A172 (cell line): ENCODE measurements at places on chromosomes 16 and 17. TPM values are rescaled to one million over a fixed set of nuclear protein-coding genes. Genes with fewer than 3 reads are reported as not detected.

DNA sequence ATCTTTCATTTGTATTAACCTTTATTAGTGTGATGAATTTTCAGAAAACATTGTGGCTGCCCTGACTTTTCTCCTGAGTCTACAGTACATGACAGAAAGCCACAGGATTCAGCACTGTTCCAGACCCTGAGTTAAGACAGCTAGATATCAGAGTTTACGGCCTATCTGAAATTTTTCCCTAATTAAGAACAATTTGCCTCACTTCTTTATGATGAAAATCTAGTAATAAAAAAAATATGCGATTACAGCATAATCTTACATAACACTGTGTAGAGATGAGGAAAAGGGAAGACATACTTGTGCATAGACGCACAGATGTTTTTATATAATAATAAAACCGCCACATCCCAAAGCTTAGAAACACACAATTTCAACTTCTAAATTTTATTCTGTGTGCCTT is 7.3 kb downstream of the SPOP start:
- DNase-seq, result no peak

DNA sequence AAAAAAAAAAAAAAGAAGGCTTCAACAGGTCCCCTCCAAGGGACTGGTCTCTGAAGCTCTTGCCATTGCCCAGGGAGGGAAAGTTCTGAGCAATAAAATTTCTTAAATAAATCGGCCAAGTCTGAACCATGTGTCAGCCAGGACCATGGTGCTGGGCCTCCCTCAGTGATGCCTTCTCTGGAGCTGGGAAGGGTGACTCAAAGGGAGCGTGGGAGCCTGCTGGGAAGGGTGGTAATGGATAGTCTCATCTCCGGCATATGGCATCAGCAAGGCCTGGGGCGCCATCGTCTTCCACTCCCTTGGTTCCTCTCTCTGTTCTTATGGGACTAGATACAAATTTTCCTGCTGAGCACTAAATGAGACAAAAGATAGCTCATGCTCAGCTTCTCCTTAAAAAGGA is 2.3 kb downstream of the VKORC1 start:
- DNase-seq, result no peak

DNA sequence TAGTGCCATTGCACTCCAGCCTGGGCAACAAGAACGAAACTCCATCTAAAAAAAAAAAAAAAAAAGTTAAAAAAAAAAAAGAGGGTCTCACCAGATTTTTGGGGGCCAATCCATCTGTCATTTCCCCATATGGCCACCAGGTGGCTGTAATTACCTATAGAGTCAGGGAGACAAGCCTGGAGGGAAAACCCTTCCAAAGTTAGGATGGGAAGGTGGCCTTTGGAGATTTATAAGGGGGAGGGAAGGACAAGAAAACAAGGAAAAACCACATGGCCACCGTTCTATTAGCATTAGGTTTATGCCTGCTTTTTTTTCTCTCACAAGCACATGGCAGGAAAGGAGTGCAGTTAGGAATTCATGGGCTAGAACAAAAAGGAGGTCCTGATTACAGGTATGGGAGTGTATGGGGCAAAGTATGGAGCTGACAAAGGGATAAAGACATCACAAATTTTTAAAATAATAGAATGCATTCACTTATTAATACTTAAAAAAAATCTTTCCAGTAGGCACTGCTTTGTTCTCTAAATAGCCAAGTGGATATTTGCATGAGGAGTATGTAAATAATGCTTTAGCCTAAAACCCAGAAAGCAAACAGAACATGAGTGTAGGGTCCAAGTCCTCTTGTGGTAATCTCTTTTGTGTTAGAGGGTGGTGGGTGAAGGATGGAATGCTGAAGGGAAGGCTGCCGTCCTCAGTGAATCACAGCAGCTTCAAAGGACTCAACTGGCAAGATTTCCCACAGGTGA is 5.1 kb downstream of the CYB5D1 start:
- peak; percentile 36 for DNase-seq

DNA sequence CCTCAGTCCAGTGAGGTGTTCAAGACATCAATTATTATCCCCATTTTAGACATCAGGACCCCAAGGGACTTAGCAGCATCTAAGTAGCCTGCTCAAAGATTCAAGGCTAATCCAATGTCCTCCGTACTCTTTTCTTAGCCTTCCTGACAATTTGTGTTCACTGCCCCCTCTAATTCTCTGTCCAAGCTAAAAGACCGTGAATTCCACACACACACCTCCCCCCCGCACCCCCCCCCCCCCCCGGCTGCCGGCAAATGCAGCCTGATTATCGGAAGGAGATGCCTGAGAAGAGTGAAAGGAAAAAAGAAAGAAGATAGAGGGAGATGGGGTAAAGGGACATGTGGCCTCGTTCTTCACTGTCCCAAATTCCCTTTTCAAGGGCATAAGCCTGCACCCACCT is 58.1 kb upstream of the NLK start:
- no peak for DNase-seq

Gene LITAFD
- total RNA-seq, result not detected in 2 replicates

DNA sequence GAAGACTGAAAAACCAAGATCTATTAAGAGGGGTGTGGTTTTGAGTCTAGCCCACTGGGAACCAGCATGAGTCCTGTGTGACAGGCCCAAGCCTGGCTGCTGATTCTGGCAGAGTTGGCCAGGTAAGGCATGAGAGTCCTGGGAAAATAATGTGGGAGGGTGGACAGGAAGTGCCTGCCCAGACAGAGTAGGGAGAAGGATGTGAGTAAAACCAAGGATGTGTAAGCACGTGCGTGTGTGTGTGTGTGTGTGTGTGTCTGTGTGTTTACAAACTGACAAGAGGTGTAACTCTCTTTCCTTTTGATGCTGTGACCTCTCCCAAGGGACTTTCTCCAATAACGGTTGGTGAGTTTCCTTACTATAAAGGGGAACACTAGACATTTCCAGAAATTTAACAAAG is 15.6 kb upstream of the TEX2 start:
- peak; percentile 80 for DNase-seq

Gene GPR142
- not detected in 2 replicates for total RNA-seq

DNA sequence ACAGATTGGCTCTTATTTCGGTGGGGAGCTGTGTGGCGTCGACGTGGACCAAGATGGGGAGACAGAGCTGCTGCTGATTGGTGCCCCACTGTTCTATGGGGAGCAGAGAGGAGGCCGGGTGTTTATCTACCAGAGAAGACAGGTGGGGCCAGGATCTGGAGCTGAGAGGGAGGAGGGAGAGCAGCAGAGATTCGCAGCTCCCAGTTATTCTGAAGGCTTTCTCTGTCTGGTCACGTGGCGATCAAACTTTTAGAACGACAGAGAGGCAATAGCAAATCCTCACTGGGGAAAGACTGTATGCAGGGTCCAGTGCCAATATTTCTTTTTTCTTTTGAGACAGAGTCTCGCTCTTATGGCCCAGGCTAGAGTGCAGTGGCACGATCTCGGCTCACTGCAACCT is 22.2 kb downstream of the ITGAL start:
- no peak for DNase-seq

Gene TMEM114
- total RNA-seq, result not detected in 2 replicates

DNA sequence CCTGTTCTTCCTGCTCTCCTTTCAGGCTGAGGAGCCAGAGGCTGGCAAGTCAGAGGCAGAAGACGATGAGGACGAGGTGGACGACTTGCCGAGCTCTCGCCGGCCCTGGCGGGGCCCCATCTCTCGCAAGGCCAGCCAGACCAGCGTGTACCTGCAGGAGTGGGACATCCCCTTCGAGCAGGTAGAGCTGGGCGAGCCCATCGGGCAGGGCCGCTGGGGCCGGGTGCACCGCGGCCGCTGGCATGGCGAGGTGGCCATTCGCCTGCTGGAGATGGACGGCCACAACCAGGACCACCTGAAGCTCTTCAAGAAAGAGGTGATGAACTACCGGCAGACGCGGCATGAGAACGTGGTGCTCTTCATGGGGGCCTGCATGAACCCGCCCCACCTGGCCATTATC is 25.6 kb upstream of the LGALS9 start:
- no peak for DNase-seq

Gene KRTAP9-8
- total RNA-seq, result not detected in 2 replicates

DNA sequence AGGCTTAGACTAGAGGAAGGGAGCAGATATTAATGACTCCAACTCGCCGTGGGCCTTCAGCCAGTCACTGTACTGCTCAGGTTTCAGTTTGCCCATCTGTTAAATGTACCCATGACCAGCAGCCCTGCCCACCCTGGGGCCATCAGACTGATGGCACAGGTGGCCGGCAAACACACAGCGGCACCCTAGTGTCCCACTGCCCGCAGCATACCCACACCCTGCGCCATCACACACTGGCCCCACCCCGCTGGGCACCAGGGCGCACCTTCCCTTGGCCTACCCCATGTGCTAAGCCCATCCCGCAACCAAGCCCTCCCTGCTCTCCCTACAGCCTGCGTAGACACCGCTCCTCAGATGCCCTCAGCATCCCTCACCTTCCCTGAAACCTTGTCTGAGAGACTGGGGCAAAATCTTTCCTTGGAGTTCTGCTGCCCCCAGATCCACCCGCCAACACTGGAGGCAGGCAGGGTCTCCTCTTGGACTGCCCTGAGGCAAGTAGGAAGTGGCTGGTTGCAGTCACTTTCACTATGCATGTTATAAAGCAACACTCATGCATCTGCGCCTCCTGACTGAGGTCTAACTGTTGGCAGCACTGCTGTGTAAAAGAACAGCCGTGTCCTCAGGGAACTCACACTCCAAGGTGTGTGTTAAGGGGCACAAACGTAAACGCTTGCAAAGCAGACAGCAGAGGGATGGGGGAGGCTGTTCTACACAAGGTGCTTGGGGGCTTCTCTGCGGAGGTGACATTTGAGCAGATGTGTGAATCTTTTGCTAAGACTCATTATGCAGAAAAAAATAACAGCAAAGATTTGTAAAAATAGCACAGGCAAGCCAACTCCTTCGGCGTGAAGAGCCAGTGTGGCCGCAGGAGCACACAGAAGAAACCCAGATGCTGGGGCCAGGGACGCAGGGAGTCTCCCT is 6.7 kb upstream of the BCAR1 start:
- DNase-seq, result no peak

DNA sequence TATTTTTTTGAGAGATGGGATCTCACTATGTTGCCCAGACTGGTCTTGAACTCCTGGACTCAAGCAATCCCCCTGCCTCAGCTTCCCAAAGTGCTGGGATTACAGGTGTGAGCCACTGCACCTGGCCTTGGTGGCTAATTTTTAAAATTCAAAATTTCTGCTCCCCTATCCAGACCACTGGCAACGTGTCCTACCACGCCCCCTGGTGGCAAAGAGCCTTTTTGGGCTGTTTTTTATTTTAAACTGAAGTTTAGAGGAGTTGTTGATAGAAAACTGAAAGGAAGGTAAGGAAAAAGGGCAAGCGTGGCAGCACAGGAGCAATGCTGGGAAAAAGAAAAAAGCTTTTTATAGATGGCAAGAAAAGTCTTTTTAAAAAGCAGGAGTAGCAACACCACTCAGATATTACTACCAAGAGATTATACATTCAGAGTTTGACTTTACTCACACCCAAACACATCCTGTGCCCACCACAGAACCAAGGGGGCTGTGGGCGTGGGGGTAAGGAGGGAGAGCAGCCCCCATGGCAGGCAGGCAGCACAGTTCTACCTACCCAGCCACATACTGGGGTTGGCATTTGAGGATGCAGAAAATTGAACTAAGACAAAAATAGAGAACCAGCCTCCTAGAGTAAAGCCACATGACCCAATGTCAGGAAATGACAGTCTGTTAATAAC is 4.2 kb upstream of the MXRA7 start:
- DNase-seq, result peak; percentile 52

Gene MPP3
- total RNA-seq, result 11.6 and 19.1 TPM in 2 replicates

DNA sequence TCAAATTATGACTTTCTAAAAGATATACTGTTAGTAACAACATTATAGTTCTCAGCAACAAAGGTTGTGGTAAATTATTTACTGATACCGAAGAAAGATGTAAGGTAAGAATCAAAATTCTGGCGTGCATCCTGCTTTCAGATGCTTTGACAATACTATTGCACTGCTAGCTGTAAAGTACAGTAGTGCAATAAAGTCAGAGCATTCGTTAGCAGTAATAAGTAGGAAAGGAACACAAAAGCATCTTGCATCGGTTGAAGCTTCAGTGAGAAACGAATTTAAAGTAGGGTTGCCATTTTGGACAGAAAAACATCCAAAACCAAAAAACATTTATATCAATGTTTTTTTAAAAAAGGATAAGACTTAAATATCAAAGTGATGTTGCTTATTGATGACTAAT is 4.0 kb downstream of the SKA2 start:
- DNase-seq, result no peak

Gene VPS25
- 174 and 181 TPM in 2 replicates for total RNA-seq

- DNase-seq, result no peak
Observed at GRCh38 chr16:525123-525519, 2.4 kb upstream of the CAPN15 start.

Gene ACSM5
- total RNA-seq, result 0.74 TPM in 1 of 2 replicates, not detected in the other

- no peak for DNase-seq
Observed at GRCh38 chr16:11254913-11255736, 879 bp downstream of the SOCS1 start.

DNA sequence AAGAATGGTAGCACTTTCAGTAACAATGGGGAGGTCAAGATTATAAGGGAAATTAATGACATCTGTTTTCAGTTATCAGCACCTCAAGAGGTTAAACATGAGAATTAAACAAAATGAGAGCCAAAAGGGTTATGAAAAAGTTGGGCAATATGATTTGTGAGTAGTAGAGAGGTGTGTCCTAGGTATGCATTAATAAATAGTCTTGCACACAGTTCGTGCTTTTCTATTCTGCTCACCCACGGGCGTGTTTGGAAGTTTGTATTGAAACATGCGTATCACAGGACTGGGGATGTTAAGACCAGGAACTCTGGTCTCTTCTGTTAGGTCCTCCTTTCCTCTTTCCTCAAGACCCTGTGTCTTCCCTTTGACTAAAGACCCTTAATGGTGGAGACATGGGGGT is 6.0 kb downstream of the BPTF start:
- no peak for DNase-seq

DNA sequence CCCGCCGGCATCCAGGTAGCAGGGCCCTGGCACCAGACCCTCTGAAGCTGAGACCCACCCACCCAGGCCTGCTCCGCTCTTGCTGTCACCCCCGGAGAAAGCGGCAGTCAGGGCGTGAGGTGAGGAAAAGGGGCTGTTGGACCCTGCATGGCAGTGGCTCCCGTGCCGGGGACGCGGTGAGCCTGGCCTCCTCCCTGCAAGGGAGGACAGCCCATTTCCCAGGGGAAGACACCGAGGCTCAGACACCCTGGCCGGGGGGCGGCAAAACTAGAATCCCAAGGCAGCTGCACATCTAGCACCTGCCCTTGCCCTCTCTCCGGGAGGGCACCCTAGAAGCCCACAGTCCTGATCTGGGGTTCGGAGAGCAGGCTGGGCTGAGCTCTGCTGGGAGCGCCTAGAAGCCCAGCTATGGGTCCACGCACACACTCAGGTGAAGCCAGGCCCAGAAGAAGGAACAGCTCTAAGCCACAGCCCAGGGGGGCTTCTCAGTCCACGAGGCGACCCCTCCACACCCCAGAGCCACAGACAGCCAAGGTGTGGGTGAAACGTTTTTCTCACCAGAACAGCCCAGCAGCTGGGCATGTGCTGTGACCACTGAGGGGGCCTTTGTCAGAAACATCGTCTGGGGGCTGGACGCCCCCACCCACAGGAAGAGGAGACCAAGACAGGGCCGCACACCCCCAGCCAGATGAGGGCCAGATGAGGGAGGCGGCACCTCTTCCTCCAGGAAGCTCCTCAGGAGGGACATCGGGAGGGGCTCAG is 22.4 kb downstream of the SLC7A5 start:
- no peak for DNase-seq
